ENCODE measurements at places on chromosomes 6 and 20.
A peak's percentile ranks its signal among the peaks of the same experiment; 100 is the strongest.

- no peak for DNase-seq
These were observed 561.8 kb upstream of the RNF217 start for GRCh38 chr6:124400261-124400999.

DNA sequence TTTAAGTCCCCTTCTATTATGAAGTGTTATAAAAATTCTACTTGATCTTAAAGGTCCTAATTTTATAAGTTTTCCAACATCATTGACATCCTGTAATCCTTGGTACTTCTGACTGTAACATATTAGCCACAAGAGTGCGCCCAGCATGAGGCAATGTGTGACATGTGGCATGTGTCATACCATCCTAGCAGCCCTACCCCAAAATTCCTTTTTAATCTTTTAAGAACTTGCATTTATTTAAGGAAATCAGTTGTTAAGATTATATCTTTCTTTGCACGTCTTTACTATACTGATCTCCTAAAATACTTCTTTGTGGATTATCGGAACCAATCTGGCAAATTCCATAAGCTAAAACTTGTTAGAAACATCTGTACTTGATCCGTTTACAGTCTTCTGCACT is 167.1 kb upstream of the SLC24A3 start:
- no peak for DNase-seq

GRCh38 chr6:18088419-18089296 is 33.8 kb downstream of the NHLRC1 start:
- no peak for DNase-seq

DNA sequence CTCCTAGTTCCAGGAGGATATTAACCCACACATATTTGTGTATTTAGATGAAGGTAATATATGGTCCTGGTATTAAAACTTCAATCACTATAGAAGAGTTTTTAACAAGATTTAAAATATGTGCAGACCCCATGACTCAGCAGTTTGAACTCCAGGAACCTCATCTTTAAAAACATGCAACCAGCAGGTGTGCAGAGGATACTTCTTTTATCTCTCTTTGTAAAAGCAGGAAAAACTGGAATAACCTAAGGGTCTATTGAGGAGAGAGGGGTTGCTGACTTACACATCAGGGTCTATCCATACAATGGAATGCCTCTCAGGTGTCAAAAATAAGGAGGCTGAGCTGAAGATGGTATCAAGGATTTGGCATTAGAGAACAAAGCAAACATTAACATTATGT is 36.9 kb upstream of the TFAP2C start:
- DNase-seq: no peak

- DNase-seq: no peak
These were observed 6.4 kb downstream of the HINT3 start for GRCh38 chr6:125962900-125963497.

DNA sequence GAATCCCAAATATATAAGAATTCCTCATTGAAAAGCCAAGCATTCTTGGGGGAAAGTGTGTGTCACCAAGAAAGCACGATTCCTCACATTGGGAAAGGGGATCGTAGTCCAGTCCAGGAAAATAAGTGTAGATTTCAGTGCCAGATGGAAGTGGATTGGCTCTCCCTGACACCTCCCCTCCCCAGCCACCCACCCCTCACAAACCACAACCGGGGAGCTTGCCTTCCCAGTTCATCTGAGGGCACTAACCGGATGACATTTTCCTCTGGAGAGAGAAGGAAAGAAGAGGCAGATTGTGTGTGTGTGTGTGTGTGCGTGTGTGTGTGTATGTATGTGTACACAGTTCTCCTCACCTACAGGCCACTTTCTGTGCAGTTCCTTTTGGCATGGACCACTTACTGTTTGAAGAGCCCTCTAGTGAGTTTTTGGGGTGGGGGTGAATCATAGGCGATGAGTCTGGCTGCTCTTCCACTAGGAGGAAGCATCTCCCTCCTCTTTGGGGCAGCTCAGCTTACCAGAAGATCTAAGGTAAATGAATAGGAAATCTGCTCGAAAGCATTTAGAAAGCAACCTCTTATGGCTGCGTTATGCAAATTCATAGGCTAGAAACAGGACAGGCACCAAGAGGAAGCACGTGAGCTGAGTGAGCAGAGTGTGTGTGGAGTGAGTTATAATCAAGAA is 20.8 kb downstream of the DAAM2 start:
- no peak for DNase-seq

GRCh38 chr6:99589290-99589672 is 17.4 kb upstream of the PRDM13 start:
- DNase-seq: no peak

- no peak for DNase-seq
These were observed 868.3 kb downstream of the EYS start for GRCh38 chr6:64838726-64839125.

GRCh38 chr6:150139533-150139932 is 3.3 kb upstream of the PPP1R14C start:
- no peak for DNase-seq

- no peak for DNase-seq
These were observed 6.9 kb downstream of the STK35 start for GRCh38 chr20:2108498-2108897.

GRCh38 chr6:136624347-136624746 is 74.1 kb upstream of the MAP7 start:
- DNase-seq: no peak

DNA sequence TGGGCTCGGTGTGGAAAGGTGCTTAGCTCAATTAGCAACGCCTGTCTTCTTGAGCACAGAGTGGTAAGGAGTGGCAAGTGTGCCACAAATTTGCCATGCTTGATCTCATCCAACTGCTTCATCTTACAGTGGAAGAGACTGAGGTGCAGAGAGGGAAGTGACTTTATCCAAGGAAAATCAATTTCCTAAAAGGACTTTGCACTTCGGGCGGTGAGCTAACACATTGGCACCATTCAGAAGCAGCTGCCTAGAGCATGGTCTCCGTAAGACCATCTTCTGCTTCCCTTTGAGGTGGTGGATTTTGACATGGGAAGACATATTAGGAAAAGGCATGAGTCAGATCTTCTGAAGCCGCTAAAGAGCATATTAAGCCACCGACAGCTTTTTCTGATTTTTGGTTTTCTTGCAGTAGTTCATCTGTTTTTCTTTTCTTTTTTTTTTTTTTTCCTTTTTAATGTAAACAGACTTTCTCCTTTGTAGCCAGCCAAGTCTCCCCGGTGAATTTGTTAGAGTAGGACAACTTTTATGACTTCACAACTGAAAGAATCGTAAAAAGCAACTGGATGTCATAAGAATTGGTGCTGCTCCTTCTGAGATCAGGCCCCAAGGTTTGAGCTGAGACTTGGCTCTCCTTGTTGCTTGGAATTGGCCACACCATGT is 273.2 kb downstream of the CDC5L start:
- no peak for DNase-seq

- no peak for DNase-seq
These were observed 556.6 kb upstream of the CDH4 start for GRCh38 chr20:60695226-60696000.

GRCh38 chr20:17725094-17725835 is 25.5 kb downstream of the BANF2 start:
- DNase-seq: no peak

- no peak for DNase-seq
These were observed 468.2 kb downstream of the PKHD1 start for GRCh38 chr6:51619042-51619799.

GRCh38 chr6:32151181-32151862 is 417 bp downstream of the PRRT1 start:
- DNase-seq: peak; percentile 52

- DNase-seq: no peak
These were observed 122.7 kb downstream of the AGPAT4 start for GRCh38 chr6:161151059-161151645.

- DNase-seq: no peak
These were observed 91.9 kb downstream of the CCDC170 start for GRCh38 chr6:151585741-151586140.

DNA sequence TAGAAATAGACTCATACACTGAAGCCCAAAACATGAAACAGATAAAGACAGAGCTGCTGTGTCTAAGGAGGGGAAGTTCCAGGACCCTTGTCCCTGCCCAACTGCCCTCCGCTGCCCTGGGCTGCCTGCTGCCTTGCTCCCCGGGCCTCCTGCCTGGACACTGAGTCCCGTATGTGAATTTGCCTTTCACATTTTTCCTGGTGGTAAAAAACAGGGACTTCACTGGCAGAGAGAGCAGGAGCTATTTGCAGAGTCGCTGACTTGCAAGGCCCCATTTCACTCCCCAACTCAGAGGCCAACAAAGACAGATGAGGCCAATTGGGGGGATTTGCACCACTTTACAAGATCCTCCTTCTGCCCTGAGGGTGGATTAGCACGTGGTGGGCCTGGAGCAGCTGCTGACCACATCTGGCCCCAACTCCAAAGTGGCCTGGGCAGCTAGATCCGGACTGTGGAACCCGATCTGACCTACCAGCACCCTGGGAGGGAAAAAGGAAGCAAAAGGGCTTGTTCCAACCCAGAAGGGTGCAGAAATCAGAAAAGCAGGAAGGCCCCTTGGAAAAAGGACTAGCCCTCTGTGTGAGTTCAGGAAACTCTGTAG is 61.4 kb downstream of the NOL4L start:
- no peak for DNase-seq

- no peak for DNase-seq
These were observed 193.4 kb upstream of the CDYL start for GRCh38 chr6:4582506-4583417.
